GM23248 (cell line): ENCODE measurements at places on chromosomes 6 and 20. TPM values are rescaled to one million over a fixed set of nuclear protein-coding genes. Genes with fewer than 3 reads are reported as not detected.
A peak's percentile ranks its signal among the peaks of the same experiment; 100 is the strongest.

DNA sequence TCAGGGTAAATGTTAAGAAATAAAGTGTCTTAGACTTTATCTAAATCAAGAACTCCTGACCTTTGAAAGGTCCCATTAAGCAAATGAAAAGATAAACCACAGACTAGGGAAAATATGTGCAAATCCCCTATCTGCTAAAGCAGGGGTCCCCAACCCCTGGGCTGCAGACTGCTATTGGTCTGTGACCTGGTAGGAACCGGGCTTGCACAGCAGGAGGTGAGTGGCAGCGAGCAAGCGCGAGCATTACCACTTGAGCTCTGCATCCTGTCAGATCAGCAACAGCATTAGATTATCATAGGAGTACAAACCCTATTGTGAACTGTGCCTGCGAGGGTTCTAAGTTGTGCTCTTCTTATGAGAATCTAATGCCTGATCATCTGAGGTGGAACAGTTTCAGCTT is 42.4 kb downstream of the LCA5 start:
- peaks cover 5% of the 10 kb centered on the region; the same call in 1 of the 2 replicates for H3K36me3 ChIP-seq
- no peaks in the 10 kb centered on the region for H3K4me1 ChIP-seq
- no peak overlapping the region for H3K27ac ChIP-seq
- no peak overlapping the region for H3K4me3 ChIP-seq

DNA sequence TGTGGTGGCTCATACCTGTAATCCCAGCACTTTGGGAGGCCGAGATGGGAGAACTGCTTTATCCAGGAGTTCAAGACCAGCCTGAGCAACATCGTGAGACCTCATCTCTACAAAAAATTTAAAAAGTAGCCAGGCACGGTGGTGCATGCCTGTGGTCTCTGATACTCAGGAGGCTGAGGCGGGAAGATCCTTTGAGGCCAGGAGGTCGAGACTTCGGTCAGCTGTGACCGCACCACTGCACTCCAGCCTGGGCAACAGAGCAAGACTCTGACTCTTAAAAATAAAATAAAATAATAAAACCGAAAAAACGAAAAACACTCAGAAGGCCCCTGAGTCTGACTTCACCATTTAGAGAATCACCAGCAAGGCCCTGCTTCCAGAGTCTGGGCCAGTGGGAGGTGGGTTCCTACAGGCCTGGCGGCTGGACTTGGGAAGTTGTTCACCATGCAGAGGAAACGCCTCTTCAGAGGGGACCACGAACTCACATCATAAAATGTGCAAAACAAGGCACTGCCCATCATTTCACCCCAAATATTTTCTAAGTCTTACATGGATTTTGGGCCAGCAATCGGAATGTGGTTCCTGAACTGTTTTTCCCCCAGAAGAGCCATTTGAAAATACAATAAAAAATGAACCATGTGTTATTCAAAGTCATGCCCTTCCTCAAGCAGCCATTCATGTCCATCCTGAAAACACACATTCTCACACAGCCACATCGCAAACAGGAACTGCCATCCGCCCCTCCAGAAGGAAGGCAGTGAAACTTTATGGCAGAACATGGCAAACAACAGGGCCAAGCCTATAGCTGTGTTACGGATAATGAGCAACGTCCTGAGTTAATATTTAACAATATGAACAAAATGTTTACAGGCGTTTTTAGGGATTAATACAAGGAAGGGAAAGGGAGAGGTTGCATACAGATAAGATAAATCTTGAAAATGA is 57.8 kb downstream of the SLC22A23 start:
- no peaks in the 10 kb centered on the region for H3K36me3 ChIP-seq
- H3K27me3 ChIP-seq: no peaks in the 10 kb centered on the region
- no peak for DNase-seq
- no peak overlapping the region for H3K4me3 ChIP-seq
- no peak overlapping the region for H3K27ac ChIP-seq

Gene KCNK17
- not detected in 2 replicates for total RNA-seq

- H3K27ac ChIP-seq: no peak overlapping the region
- H3K27me3 ChIP-seq: peaks cover 16% of the 10 kb centered on the region
- H3K4me1 ChIP-seq: no peaks in the 10 kb centered on the region
- DNase-seq: peak; percentile 34
These were observed 3.3 kb upstream of the PACSIN1 start for GRCh38 chr6:34462551-34462971.

GRCh38 chr6:139392794-139393193 is 18.3 kb upstream of the CITED2 start:
- H3K27ac ChIP-seq: no peak overlapping the region
- no peaks in the 10 kb centered on the region for H3K36me3 ChIP-seq
- DNase-seq: peak; percentile 68
- H3K4me3 ChIP-seq: no peak overlapping the region
- H3K27me3 ChIP-seq: no peaks in the 10 kb centered on the region

Gene FAM162B
- total RNA-seq: not detected in 2 replicates

Gene RAET1L
- not detected in 2 replicates for total RNA-seq

DNA sequence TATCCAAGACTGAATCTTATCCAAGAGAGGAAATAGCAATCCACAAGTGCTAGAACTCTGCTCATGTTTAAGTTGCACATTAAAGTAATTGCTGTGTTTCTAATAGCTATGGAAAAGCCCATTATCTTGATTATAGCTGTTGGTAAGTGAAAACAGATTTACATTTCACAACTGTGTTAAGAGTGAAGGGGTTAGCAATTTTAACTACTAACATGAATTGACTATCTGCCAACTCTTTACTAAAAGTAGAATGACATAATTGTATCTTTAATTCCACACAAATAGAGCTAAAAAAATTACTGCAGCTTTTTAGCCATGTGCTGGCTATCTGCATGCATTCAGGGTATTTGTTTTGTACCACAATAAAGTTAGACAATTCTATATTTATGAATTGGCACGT is 277.9 kb upstream of the IRAK1BP1 start:
- peak; percentile 34 for DNase-seq
- no peaks in the 10 kb centered on the region for H3K27me3 ChIP-seq
- H3K36me3 ChIP-seq: no peaks in the 10 kb centered on the region

GRCh38 chr20:50724112-50724725 is 7.2 kb upstream of the PARD6B start:
- H3K27ac ChIP-seq: peak overlapping the region; percentile 67
- H3K36me3 ChIP-seq: no peaks in the 10 kb centered on the region
- peaks cover 23% of the 10 kb centered on the region for H3K4me1 ChIP-seq
- H3K4me3 ChIP-seq: peak overlapping the region; percentile 47
- H3K27me3 ChIP-seq: no peaks in the 10 kb centered on the region
- no peak for DNase-seq

Gene PLN
- total RNA-seq: not detected in 2 replicates

Gene RPS6KA2
- 42.0 and 45.1 TPM in 2 replicates for total RNA-seq

Gene C20orf202
- not detected in 2 replicates for total RNA-seq

- H3K4me3 ChIP-seq: no peak overlapping the region
- H3K36me3 ChIP-seq: no peaks in the 10 kb centered on the region
- peak; percentile 24 for DNase-seq
- H3K27ac ChIP-seq: no peak overlapping the region
- peaks cover 13% of the 10 kb centered on the region for H3K4me1 ChIP-seq
These were observed 35.1 kb downstream of the TIAM2 start for GRCh38 chr6:155030148-155030720.

DNA sequence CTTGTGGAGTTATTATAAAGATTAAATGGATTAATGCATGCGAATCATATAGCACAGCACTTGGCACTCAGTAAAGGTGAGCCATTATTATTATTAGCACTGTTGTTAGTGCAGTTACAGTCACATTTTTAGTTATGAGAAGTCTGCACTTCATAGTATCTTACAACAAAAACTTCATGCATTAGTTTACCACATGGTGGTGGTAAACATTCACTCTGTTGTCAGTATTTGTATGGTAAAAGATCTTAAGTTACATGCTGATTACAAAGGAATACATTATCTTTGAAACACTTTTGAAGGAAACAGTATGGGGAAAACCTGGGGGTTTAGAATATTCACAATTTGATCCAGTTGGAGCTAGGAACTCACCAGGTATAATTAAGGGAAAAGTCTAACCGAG is 20.8 kb downstream of the TMEM14A start:
- no peak overlapping the region for H3K4me3 ChIP-seq
- H3K4me1 ChIP-seq: no peaks in the 10 kb centered on the region
- peak; percentile 30 for DNase-seq
- H3K27me3 ChIP-seq: no peaks in the 10 kb centered on the region
- H3K36me3 ChIP-seq: no peaks in the 10 kb centered on the region

- H3K4me3 ChIP-seq: no peak overlapping the region
- peaks cover 11% of the 10 kb centered on the region for H3K4me1 ChIP-seq
- H3K27me3 ChIP-seq: no peaks in the 10 kb centered on the region
- no peak overlapping the region for H3K27ac ChIP-seq
- no peak for DNase-seq
- no peaks in the 10 kb centered on the region for H3K36me3 ChIP-seq
These were observed 10.4 kb downstream of the TGM6 start for GRCh38 chr20:2390951-2391675.

Gene MARCKS
- total RNA-seq: 154 and 210 TPM in 2 replicates

Gene GJA1
- 237 and 248 TPM in 2 replicates for total RNA-seq

Gene TSHZ2
- total RNA-seq: 13.4 and 18.5 TPM in 2 replicates

Gene KIF25
- total RNA-seq: not detected in 2 replicates

DNA sequence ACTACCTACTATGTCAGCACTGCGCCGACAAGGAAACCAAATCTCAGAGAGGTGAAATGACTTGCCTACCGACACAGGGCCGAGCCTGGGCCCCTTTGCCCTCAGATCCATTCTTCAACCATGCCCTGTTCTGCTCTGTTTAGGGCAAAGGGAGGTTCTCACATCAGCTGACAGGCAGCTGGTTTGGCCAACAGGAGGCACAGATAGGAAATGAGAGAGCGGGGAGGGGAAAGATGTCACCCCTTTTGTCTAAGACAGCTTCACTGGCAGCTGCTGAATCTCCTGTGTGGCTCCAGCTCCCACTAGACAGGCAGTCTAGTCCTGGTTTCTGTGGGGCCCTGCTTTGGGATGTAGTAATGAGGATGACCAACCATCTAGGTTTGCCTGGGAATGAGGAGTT is 158.7 kb downstream of the TMEM200A start:
- H3K4me3 ChIP-seq: no peak overlapping the region
- no peaks in the 10 kb centered on the region for H3K27me3 ChIP-seq
- no peak overlapping the region for H3K27ac ChIP-seq
- no peaks in the 10 kb centered on the region; the same call in 1 of the 2 replicates for H3K4me1 ChIP-seq
- DNase-seq: no peak

DNA sequence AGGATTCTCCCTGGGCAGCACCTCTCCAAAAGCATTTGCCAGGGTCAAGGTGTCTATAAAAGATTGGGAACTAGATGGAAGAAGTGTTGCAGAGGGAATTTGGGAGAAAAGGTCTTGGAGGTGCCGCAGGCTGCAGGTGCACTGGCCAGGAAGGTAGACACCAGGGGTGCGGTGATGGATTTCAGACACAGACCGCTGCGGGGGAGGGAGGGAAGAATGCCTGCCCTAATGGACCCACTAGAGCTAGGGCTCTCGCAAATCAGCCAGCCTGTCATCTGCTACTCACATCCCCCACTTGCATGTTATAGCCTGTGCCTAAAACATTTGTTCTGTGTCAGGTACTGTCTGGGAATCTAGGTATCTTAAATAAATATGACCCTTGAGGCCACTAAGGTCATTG is 193.6 kb upstream of the SLC24A3 start:
- no peaks in the 10 kb centered on the region for H3K27me3 ChIP-seq
- no peak for DNase-seq
- H3K4me1 ChIP-seq: no peaks in the 10 kb centered on the region
- no peak overlapping the region for H3K4me3 ChIP-seq
- no peaks in the 10 kb centered on the region for H3K36me3 ChIP-seq

Gene PHF3
- 34.7 and 36.0 TPM in 2 replicates for total RNA-seq

DNA sequence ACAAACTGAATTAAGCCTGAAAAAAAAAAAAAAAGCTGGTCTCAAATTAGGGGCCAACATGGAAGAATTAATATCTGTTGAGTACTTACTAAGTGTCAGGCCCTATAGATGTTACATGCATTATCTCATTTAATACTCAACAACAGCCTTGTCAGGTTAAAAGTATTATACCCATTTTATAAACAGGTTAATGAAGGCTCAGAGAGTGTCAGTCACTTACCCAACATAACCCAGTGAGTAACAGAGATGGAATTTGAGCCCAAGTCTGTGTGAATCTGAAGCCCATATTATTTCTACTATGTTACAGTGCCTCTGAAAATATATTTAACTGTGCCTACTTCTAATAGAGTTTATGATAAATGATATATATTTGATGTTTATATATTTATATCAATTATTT is 11.3 kb upstream of the EIF2S2 start:
- no peaks in the 10 kb centered on the region for H3K36me3 ChIP-seq
- no peak overlapping the region for H3K4me3 ChIP-seq
- H3K4me1 ChIP-seq: no peaks in the 10 kb centered on the region
- no peak overlapping the region for H3K27ac ChIP-seq

GRCh38 chr6:169723991-169724493 is 258 bp downstream of the PHF10 start:
- DNase-seq: peak; percentile 62
- H3K27me3 ChIP-seq: no peaks in the 10 kb centered on the region
- H3K36me3 ChIP-seq: no peaks in the 10 kb centered on the region

Gene FABP7
- not detected in 2 replicates for total RNA-seq

GRCh38 chr6:152267967-152268845 is 369.0 kb downstream of the SYNE1 start:
- H3K4me3 ChIP-seq: no peak overlapping the region
- peaks cover 25% of the 10 kb centered on the region for H3K36me3 ChIP-seq
- peak; percentile 50 for DNase-seq

Gene LAMA4
- total RNA-seq: 429 and 440 TPM in 2 replicates

- no peak overlapping the region for H3K27ac ChIP-seq
- no peak for DNase-seq
- no peak overlapping the region for H3K4me3 ChIP-seq
- H3K36me3 ChIP-seq: no peaks in the 10 kb centered on the region
These were observed 50.9 kb downstream of the PLCB4 start for GRCh38 chr20:9119776-9120175.
